NCI-H748 treated with DMSO at 0.1 percent for 48 hours (cell line): ENCODE measurements at places on chromosomes 6 and 20.

- DNase-seq = peak; percentile 15
Observed at GRCh38 chr20:9903048-9903655, 64.3 kb upstream of the PAK5 start.

DNA sequence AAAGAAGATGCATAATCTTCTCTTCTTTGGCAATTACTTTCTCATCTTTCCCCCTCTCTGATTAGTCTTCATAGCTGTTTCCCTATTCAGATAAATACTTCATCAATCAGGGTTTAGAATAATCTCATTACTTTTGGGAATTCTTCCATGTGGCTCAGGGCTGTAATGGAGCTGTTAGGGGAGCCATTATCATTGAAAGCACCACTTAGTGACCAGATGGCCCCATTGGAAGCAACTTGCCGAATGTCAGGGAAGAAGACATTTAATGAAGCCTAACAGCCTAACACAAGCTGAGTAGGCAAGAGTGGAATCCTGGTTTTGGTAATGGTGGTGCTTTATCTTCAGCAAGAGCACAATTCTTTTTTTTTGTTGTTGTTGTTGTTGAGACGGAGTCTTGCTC is 45.0 kb downstream of the TIAM2 start:
- no peak for DNase-seq

GRCh38 chr20:49697071-49697470 is 16.6 kb downstream of the B4GALT5 start:
- no peak for DNase-seq

GRCh38 chr20:41047279-41047974 is 18.8 kb downstream of the TOP1 start:
- no peak for DNase-seq

GRCh38 chr6:41548098-41548840 is 2.1 kb downstream of the FOXP4 start:
- no peak for DNase-seq
